ENCODE measurements at places on chromosomes 5 and 9. TPM values are rescaled to one million over a fixed set of nuclear protein-coding genes. Genes with fewer than 3 reads are reported as not detected.

The SLC24A2 gene
- total RNA-seq = not detected

GRCh38 chr9:1238407-1238806 lies 188.2 kb downstream of the DMRT2 start:
- no peak overlapping the region for H3K4me3 ChIP-seq
- H3K27ac ChIP-seq = no peak overlapping the region
- no peak for DNase-seq

DNA sequence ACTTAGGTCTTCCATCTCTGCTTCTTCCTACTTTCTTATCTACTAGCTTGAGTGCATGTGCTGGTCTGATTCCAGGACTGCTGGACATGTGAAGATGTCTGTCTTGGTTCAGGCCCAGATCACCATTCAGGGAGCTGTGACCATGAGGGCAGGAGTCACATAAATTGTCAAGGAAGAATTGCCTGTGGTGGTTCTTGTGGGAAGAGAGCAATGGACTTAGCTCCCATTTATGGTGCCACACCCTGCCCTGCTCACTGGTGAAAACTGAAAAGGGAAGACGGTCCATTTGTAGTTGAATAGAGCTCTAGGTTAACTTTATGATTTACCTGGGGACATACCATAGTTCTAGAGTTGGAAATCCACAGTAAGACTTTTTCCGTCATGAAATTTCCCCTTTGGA lies 244.3 kb upstream of the ZNF608 start:
- H3K4me3 ChIP-seq = no peak overlapping the region
- no peak for DNase-seq
- H3K27me3 ChIP-seq = no peaks in the 10 kb centered on the region
- H3K4me1 ChIP-seq = peaks cover 3% of the 10 kb centered on the region

- peak overlapping the region; percentile 48 for H3K4me3 ChIP-seq
- peaks cover 2% of the 10 kb centered on the region for H3K36me3 ChIP-seq
- peak overlapping the region; percentile 88 for H3K27ac ChIP-seq
- no peaks in the 10 kb centered on the region for H3K27me3 ChIP-seq
These were observed 59.3 kb downstream of the ZFAND5 start for GRCh38 chr9:72305707-72306106.

DNA sequence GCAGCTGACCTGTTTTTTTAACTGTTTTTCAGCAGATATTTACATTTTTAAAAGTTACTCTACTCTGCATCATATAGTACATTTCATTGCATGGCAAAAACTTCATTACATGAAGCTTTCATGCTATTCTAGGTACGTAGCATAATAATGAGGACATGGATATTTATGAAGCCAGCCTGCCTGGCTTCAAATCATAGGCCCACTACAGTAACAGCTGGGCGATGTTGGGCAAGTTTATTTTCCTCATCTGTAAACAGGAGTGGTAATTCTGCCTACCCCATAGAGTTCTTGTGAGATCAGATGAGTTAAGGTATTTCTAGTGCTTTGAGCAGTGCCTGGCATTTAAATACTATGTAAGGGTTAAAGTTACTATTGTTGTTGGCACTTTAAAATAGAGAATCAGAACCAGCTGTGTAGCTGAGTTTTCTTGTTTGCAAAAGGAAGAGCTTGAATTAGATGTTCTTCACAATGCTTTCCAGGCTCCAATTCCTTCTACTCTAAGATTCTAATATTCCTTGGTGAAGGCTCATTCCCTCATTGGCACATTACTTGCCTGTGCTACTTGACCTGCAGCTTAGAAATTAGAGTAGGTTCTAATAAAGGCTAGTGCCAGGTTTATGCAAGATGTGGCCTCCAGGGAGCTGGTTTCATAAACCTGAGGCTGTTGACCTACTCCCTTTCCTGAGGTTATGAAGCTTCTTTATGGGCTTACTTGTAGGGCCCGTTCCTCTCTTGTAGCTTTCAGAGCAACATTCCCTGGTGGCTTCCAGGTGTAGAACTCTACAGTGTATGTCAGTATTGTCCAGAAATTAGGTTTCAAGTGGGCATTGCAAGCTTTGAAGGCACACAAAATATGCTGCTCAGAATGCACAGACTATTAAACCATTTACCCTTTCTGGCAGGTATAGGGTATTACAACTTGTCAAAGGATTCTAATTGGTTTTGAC lies 14.5 kb downstream of the ANP32B start:
- H3K4me1 ChIP-seq = peaks cover 14% of the 10 kb centered on the region
- H3K27ac ChIP-seq = no peak overlapping the region
- peaks cover 6% of the 10 kb centered on the region for H3K36me3 ChIP-seq
- DNase-seq = no peak
- no peak overlapping the region for H3K4me3 ChIP-seq

DNA sequence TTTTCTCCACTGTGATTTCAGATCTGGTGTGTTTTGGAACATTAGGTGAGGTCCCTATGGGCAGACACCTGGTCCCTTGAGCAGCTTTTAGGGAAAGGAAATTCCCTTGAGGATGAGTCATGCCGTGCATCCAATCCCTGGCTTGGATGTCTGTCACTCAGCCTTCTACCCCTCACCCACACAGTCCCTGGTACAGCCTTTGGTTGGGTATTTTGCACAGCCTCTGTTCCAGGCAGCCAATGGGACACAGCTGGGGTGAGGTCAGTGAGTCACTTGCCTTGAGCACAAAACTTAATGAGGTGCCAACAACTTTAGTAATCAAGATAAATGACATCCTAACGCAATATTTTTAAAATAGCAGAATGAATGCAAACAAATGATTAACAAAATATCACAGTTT lies 22.7 kb upstream of the SVEP1 start:
- no peaks in the 10 kb centered on the region for H3K27me3 ChIP-seq
- no peak overlapping the region for H3K4me3 ChIP-seq
- no peaks in the 10 kb centered on the region for H3K36me3 ChIP-seq
- H3K27ac ChIP-seq = no peak overlapping the region
- no peak for DNase-seq
- no peaks in the 10 kb centered on the region for H3K4me1 ChIP-seq

The GPR150 gene
- total RNA-seq = 0.27 TPM

GRCh38 chr9:81371824-81372223 lies 317.5 kb downstream of the TLE1 start:
- H3K4me3 ChIP-seq = no peak overlapping the region
- H3K27me3 ChIP-seq = no peaks in the 10 kb centered on the region
- no peaks in the 10 kb centered on the region for H3K4me1 ChIP-seq
- H3K36me3 ChIP-seq = no peaks in the 10 kb centered on the region
- H3K27ac ChIP-seq = no peak overlapping the region

DNA sequence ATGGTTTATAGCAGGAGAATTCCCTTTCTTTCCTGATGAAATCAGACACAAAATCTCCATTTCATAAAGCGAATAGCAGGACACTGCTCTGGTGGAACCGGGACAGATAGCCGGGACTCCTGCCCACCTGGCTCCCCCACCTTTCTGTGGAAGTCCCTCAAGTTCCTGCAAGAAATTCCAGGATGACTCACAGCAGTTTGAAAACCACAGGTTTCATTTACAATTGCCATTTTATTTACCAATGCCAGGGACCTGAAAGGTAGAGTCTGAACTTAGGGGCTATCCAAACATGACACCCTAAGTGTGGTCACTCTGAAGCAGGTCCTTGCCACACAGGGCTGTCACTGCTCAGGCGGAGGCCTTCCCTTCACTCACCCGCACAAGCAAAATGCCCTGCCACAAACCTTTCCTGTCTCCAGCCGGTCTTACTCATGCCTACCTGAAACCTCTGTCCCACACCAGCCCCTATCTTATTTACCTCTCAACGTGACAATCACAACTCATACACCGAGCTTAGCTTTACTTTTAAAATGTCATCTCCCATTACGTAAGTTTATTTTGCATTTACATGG lies 63.3 kb upstream of the TAF1L start:
- no peaks in the 10 kb centered on the region for H3K27me3 ChIP-seq
- no peaks in the 10 kb centered on the region for H3K36me3 ChIP-seq
- no peak overlapping the region for H3K4me3 ChIP-seq
- DNase-seq = no peak
- no peak overlapping the region for H3K27ac ChIP-seq
- H3K4me1 ChIP-seq = no peaks in the 10 kb centered on the region

DNA sequence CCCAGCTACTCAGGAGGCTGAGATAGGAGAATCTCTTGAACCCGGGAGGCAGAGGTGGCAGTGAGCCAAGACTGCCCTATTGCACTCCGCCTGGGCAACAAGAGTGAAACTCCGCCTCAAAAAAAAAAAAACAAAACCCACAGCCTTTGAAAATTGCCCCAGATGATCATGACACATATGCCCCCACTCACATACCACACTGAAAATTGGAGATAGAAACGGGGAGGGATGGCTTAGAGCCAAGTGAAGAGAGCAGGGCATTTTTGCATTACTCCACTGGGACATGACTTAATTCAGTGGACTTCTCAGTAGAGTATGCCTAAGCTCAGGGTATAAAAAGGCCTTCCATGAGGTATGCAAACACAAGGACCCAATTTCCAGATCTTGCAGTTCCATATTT lies 309.3 kb downstream of the BNC2 start:
- no peak overlapping the region for H3K27ac ChIP-seq
- DNase-seq = no peak
- no peak overlapping the region for H3K4me3 ChIP-seq
- no peaks in the 10 kb centered on the region for H3K27me3 ChIP-seq
- no peaks in the 10 kb centered on the region for H3K36me3 ChIP-seq

DNA sequence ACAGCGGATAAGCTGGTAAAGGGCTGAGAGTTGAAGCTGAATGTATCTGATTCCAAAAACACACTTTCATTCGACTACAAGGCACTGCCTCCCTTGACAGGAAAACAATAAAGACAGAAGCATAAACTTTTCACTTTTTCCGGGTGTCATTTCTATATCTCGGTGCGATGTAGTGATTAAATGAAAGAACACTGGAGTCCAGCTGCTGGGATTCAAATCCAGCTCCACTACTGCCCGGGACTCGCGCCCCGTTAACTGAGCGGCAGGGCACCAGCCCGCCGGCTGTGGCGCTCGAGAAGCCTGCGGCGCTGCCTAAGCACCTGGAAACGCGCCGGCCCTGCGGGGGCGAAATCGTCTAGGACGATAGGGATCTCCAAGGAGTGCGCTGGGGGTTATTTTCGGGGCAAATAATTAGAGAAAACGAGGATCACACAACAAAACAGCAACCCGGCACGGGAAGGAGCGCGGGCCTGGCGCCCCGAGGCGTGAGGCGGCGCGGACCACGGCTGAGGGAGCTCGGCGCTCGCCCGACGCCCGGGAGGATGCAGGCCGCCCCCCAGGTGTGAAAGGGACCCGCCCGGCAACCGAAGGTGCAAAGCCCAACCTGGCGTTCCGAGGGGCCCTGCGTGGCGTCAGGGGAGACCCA lies 837 bp downstream of the UIMC1 start:
- H3K27ac ChIP-seq = peak overlapping the region; percentile 90
- peak overlapping the region; percentile 100 for H3K4me3 ChIP-seq
- DNase-seq = peak; percentile 81
- H3K36me3 ChIP-seq = no peaks in the 10 kb centered on the region

The PGGT1B gene
- total RNA-seq = 63.4 TPM

- no peaks in the 10 kb centered on the region for H3K4me1 ChIP-seq
- no peak overlapping the region for H3K27ac ChIP-seq
- no peak for DNase-seq
- H3K27me3 ChIP-seq = peaks cover 3% of the 10 kb centered on the region
- H3K36me3 ChIP-seq = no peaks in the 10 kb centered on the region
- no peak overlapping the region for H3K4me3 ChIP-seq
These were observed 3.8 kb downstream of the OR2V2 start for GRCh38 chr5:181151146-181151545.

The UGT3A1 gene
- total RNA-seq = not detected

GRCh38 chr5:96637196-96637595 lies 25.0 kb upstream of the CAST start:
- no peak overlapping the region for H3K27ac ChIP-seq
- no peaks in the 10 kb centered on the region for H3K36me3 ChIP-seq
- no peak for DNase-seq
- H3K4me3 ChIP-seq = no peak overlapping the region
- no peaks in the 10 kb centered on the region for H3K4me1 ChIP-seq

GRCh38 chr9:3576328-3576727 lies 50.5 kb upstream of the RFX3 start:
- no peaks in the 10 kb centered on the region for H3K36me3 ChIP-seq
- no peak for DNase-seq

GRCh38 chr5:139120521-139120920 lies 77.6 kb downstream of the SIL1 start:
- H3K4me3 ChIP-seq = no peak overlapping the region
- peaks cover 12% of the 10 kb centered on the region for H3K36me3 ChIP-seq
- H3K4me1 ChIP-seq = no peaks in the 10 kb centered on the region
- no peak overlapping the region for H3K27ac ChIP-seq
- no peak for DNase-seq

GRCh38 chr5:78758169-78758839 lies 109.7 kb upstream of the LHFPL2 start:
- no peak overlapping the region for H3K4me3 ChIP-seq
- no peaks in the 10 kb centered on the region for H3K27me3 ChIP-seq
- DNase-seq = peak; percentile 71
- H3K36me3 ChIP-seq = no peaks in the 10 kb centered on the region

The PCDHAC1 gene
- total RNA-seq = not detected

The LRRC19 gene
- total RNA-seq = not detected

The GAS1 gene
- total RNA-seq = 0.39 TPM
